Ascending aorta (tissue), 2 donors: ENCODE measurements at places on chromosomes 4 and X. TPM values are rescaled to one million over a fixed set of nuclear protein-coding genes. Genes with fewer than 3 reads are reported as not detected.

- no peaks in the 10 kb centered on the region for H3K4me1 ChIP-seq
- DNase-seq = no peak
- peaks cover 3% of the 10 kb centered on the region for H3K36me3 ChIP-seq
- no peak overlapping the region for H3K4me3 ChIP-seq
These were observed 50.7 kb downstream of the MRPL1 start for GRCh38 chr4:77913348-77913747.

DNA sequence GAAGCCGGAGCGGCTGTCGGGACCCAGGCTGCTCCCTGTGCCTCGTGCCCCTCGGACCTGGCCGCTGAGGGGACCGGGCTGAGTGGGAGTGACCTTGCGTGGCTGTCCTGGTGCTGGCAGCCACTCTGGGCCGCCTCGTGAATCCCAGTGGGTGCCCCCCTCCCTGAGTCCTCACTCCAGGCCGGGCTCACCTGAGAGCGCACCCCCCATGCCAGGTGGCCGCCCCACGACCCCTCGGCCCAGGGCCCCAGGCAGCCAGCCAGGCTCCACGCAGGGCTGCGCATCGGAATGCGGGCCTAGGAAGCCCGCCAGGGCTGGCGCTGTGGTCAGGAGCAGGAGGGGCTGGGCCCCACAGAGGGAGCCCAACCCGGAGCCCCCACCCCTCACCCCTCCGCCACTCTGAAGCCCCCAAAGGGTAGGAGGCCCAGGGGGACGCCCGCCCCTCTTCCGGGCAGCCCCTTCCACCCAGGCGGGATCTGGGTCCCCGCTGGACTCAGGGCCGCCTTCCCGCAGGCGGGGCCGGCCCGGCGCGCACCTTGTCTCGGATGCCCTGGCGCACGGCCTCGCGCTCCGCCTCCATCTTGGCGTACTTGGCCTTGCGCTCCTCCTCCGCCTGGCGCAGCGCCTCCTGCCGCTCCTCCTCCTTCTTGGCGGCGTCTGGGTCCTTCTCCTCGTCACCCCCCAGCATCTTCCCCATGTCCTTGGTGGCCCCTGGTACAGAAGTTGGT, 33.9 kb downstream of the CPLX1 start:
- H3K36me3 ChIP-seq = no peaks in the 10 kb centered on the region
- peaks cover 9% of the 10 kb centered on the region for H3K4me1 ChIP-seq
- peaks cover 33% of the 10 kb centered on the region for H3K27me3 ChIP-seq
- no peak for DNase-seq
- no peak overlapping the region for H3K27ac ChIP-seq

DNA sequence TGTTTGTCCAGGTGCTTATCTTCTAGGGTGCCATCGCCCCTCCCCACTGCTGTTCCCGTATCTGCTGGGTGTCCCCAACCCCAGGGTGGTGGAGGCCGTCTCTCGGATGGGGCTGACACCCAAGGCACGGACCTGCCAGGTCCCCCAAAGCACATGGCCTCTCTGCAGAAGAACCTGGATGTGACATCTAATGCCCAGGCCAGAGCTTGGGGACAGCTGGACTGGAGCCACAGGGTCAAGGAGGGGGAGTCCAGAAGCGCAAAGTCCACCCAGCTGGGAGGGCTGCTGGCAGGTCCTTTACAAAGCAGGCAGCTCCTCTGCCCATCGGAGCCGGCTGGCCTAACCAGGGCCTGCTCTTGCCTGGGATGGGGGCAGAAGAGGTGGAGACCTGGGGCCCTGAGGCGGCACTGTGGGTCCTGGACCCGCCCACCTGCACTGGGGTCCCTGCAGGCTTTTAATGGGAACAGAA, 751 bp upstream of the DOK7 start:
- no peak for DNase-seq
- H3K27ac ChIP-seq = peak overlapping the region; percentile 54
- H3K4me3 ChIP-seq = peak overlapping the region; percentile 87
- H3K36me3 ChIP-seq = no peaks in the 10 kb centered on the region

DNA sequence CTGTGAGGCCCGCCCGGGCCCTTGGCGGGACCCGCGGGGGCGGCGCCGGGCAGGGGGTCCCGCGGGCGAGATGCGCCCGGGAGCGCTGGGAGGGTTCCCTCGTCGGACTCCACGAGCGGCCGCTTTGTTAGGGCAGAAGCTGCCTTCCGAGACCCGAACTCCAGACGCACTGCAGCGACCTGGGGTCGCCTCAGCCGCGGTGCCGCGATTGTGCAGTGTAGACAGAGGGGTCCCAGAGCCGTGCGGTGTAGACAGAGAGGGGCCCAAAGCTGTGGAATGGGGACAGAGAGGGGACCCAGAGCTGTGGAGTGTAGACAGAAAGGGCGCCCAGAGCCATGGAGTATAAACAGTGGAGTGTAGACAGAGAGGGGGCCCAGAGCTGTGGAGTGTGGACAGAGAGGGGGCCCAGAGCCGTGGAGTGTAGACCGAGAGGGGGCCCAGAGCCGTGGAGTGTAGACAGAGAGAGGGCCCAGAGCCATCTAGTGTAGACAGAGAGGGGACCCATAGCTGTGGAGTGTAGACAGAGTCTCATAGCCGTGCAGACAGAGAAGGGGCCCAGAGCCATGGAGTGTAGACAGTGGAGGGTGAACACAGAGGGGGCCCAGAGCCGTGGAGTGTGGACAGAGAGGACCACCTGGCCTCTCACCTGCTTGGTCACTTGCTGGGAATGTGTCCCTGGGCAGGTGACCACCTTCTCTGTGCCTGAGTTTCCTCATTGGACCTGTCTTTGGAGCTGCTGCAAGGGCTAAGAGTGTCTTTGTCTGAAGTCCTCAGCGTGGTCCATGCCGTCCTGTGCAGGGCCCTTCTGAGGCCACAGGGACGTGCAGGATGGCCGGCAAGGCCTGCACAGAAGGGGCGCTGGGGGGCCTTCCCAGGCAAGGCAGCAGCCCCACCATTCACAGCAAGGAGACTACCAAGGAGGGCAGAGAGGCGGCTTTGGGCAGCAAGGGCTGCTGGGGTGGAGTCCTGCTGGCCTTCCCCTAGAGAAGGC, 875 bp downstream of the RGS12 start:
- H3K27ac ChIP-seq = peak overlapping the region; percentile 90
- H3K4me3 ChIP-seq = peak overlapping the region; percentile 96
- no peaks in the 10 kb centered on the region for H3K36me3 ChIP-seq
- H3K4me1 ChIP-seq = peaks cover 5% of the 10 kb centered on the region
- DNase-seq = peak; percentile 67

- no peak overlapping the region for H3K4me3 ChIP-seq
- H3K27me3 ChIP-seq = no peaks in the 10 kb centered on the region
- H3K27ac ChIP-seq = no peak overlapping the region
- no peaks in the 10 kb centered on the region for H3K36me3 ChIP-seq
- H3K4me1 ChIP-seq = no peaks in the 10 kb centered on the region
These were observed 783.5 kb upstream of the MAGEB2 start for GRCh38 chrX:29431895-29432294.

DNA sequence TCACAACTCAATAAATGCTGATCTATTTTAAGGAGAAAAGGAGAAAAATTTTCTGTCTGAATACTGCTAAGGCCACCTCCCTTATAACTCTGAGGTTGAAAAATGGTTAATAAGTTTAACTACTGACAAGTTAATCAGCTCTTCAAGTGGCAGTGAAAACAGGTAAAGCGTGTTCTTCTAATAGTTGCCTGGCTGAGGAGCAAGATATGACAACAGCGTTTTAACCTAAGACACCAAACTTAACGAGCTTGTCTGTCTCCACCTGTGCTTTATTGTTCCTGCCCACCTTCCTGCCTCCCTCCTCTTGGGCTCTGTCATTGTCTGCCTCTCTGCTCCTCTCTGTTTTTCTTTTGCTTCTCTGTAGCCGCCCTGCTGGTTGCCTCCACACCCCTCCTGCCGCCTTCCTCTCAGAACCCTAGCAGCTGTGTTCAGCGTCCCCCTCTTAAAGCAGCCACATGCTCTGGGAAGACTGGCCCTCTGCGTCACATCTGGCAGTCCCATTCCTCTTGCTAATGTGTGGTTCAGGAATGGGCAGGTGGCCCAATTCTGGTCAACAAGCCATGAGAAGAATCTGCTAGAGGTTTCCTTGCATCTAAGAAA, 4.3 kb upstream of the TSPAN5 start:
- H3K27ac ChIP-seq = no peak overlapping the region
- H3K4me3 ChIP-seq = no peak overlapping the region
- no peak for DNase-seq

GRCh38 chr4:100495074-100495473, 22.7 kb downstream of the EMCN start:
- DNase-seq = no peak
- H3K36me3 ChIP-seq = no peaks in the 10 kb centered on the region
- H3K4me3 ChIP-seq = no peak overlapping the region
- no peaks in the 10 kb centered on the region for H3K4me1 ChIP-seq
- no peaks in the 10 kb centered on the region for H3K27me3 ChIP-seq
- no peak overlapping the region for H3K27ac ChIP-seq

DNA sequence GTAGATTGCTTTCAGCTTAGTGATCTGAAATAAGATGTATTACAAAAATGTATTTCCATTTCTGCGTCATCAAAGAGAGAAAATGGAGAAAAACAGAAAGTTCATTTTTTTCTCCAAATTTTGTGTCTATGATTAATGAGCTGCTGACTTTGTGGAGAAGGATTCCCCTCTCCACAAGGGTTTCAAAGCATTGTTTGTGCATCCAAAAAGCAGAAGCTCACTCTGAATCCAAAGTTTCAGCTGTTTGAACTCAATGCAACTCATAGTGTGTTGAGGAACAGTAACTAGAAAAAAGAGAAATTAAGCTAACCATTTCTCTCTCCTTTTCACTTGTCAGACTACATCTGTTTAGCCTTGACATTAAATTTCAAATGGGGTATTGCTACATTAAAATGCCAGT, 62.9 kb upstream of the SLC7A11 start:
- no peaks in the 10 kb centered on the region for H3K4me1 ChIP-seq
- no peak overlapping the region for H3K27ac ChIP-seq
- DNase-seq = no peak
- no peak overlapping the region for H3K4me3 ChIP-seq
- no peaks in the 10 kb centered on the region for H3K27me3 ChIP-seq
- H3K36me3 ChIP-seq = no peaks in the 10 kb centered on the region

DNA sequence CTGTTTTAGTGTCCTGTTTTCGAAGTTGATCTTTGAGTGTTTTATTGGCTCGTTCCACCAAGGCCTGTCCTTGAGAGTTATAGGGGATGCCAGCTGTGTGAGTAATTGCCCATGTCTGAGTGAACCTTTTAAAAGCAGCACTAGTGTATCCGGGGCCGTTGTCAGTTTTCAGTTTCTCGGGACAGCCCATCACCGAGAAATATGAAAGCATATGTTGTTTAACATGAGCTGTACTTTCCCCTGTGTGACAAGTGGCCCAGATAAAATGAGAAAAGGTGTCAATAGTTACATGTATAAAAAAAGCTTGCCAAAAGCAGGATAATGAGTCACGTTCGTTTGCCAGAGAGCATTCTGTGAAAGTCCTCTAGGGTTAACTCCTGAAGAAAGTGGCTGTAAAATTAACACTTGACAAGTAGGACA, 48.6 kb upstream of the RASSF6 start:
- H3K27me3 ChIP-seq = no peaks in the 10 kb centered on the region
- H3K4me3 ChIP-seq = peak overlapping the region; percentile 44
- no peak for DNase-seq
- peaks cover 6% of the 10 kb centered on the region for H3K4me1 ChIP-seq
- H3K36me3 ChIP-seq = no peaks in the 10 kb centered on the region

The FOXR2 gene
- total RNA-seq = not detected

The TMEM31 gene
- total RNA-seq = not detected

The GPRASP2 gene
- 8.7 TPM for total RNA-seq

- H3K4me3 ChIP-seq = no peak overlapping the region
- H3K36me3 ChIP-seq = no peaks in the 10 kb centered on the region
- DNase-seq = no peak
- H3K27ac ChIP-seq = peak overlapping the region; percentile 77
These were observed 12.7 kb downstream of the MAD2L1 start for GRCh38 chr4:120053911-120054310.

- H3K4me3 ChIP-seq = no peak overlapping the region
- no peaks in the 10 kb centered on the region for H3K4me1 ChIP-seq
- H3K36me3 ChIP-seq = no peaks in the 10 kb centered on the region
- no peak for DNase-seq
These were observed 43.0 kb downstream of the C4orf33 start for GRCh38 chr4:129138810-129139496.

The ZNF141 gene
- 2.9 TPM for total RNA-seq

DNA sequence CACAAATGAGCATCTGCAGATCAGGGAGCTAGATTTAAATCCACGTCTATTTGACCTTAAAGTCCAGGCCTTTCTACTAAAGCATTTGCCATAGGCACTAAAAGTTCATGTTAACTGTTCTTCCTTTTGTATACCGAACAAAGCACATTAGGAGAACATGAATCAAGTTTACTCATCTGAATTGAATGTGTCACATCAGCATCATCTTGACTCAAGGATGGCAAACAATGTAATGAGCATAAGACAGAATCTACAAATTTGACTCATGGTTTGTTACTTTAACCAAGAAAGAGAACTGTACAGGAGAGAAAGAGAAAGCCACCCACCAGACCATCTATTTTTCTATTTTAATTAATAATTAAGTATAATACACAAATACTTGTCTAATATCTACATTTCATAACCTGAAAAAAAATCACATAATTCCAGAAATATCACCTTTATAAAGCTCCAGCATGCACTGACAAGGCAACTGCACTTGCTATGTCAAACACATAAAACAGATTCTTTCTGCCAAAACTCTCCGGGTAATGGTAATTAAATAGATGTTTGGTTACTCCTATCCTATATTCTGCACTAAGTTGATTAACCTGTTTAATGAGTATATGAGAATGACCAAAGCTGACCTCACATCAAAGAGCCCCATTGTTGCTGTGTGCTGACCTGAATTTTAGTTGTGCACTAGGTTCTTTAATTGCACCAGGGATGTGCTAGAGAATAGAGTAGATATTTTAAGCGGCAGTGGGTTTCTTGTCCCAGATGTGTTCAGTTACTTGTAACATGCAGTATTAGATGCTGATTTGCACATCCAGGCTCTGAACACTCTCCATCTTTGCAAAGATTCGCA, 42.5 kb upstream of the LEF1 start:
- no peaks in the 10 kb centered on the region for H3K27me3 ChIP-seq
- H3K27ac ChIP-seq = no peak overlapping the region

DNA sequence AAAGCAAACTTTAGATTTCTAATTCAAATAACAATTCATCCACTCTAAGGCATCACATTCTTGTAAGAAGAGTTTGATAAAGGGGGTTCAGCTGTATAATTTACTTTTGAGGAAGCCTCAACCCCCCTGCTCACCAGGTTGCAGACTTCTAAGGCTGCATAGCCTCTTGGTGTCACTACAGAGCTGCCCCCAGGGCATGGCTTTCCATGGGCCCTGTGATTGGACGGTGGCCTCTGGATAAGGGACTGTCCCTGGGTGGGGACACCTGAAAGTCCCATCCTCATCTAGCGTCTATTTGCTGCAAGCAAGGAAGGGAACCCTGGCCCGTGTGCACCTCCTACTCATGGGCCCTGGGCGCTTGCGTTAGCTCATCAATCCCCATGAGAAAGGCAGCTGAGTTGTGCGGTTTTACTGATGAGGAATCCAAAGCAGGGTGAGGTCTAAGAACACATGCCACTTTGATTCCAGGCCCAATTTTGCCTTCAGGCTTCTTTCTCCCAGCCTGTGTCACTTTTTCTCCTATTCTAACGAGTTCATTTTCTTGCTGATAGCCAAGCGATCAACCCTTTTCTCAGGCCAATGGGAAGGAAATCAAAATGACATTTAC, 51.8 kb downstream of the SCML1 start:
- no peaks in the 10 kb centered on the region for H3K4me1 ChIP-seq
- H3K4me3 ChIP-seq = no peak overlapping the region
- no peak for DNase-seq

The PIGA gene
- total RNA-seq = 54.6 TPM

GRCh38 chrX:53171356-53171755, 53.7 kb downstream of the KDM5C start:
- DNase-seq = no peak
- no peak overlapping the region for H3K4me3 ChIP-seq
- H3K4me1 ChIP-seq = no peaks in the 10 kb centered on the region
- no peaks in the 10 kb centered on the region for H3K27me3 ChIP-seq
- H3K36me3 ChIP-seq = peaks cover 15% of the 10 kb centered on the region
- no peak overlapping the region for H3K27ac ChIP-seq
